ENCODE measurements at places on chromosomes 5 and 9. TPM values are rescaled to one million over a fixed set of nuclear protein-coding genes. Genes with fewer than 3 reads are reported as not detected.

DNA sequence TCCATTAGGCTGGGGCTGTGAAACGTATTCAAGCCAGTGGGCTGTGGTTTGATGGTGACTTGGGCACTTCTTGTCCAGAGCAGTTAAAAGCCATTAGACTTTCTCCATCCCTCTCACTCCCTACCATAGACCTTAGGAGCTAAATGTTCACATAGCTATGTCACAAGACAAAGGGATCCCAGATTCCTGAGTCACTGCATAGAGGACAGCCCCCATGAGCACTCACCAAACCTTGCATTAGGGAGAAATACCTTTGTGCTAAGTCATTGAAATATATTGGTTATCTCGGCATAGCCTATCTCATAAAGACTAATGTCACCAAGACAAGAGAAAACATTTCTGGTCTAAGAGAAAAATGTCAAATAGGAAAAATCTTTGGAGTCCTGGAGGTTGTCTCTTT lies 104.3 kb downstream of the TRPM6 start:
- DNase-seq: peak; percentile 41

GRCh38 chr5:109006129-109006528 lies 258.4 kb downstream of the FER start:
- DNase-seq: no peak

DNA sequence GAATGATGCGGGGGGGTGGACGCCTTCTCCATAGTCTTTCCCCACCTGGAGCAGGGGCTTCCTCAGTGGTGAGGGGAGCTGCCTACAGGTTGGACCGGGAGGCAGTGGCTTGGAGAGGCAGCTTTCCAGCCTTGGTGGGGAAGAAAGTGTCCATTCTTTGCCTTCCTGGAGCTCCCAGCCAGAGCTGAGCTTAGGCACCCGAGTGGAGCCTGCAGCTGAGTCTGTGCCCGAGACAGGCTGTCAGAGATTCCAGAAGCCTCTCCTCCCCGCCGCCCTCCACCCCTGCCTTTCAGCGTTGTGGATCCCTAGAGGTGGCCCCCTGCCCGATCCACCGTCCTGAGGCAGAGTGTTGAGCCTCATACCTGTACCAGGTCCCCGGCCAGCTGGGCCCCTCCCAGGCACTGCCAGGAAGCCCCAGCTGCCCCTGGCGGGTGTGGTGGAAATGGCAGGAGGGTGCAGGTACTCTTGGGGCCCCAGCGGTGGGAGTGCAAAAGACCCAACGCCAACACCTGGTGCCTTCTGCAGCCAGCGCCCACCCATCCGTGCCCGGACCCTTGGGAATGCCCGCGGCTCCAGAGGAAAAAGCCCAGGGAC lies 112.0 kb downstream of the RXRA start:
- no peak for DNase-seq

DNA sequence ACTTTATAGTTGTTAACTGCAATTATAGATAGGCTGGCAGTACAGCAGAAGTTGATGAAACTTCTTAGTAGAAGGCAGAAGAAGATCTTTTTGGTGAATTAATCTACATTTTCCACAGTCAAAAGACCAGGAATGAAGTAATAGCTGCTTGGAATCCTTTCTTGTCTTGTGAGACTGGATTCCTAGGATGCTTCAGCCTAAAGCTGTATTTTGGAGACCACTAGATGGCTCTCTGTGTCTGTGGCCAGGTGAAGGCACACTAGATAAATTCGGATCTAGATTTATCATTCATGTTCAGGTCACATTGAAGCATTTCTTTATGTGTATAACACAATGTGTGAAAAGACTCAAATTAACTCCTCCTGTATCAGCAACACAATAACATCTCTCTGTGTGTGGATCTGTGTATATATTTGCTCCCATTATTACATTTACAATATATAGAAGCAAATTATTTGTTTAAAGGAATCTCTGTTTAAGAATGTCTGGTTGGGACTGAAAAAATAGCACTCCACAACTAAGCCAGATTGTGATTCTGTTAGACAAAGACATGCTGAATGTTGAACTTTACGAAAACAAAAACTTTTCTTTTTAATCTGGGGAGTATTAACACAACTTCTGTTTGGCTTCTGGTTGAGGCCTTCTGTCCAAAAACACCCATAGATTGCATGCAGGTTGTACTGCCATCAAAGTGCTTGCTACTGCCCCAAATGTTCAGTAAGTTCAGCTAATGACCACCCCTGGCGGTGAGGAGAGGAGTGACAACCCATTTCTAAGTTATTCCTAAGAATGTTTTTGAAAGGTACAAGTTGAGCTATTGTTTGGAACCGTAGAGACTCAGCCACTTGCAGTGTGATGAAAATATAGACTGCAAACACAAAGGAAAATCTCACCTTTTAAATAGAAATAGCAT lies 10.6 kb downstream of the GRIN3A start:
- no peak for DNase-seq

DNA sequence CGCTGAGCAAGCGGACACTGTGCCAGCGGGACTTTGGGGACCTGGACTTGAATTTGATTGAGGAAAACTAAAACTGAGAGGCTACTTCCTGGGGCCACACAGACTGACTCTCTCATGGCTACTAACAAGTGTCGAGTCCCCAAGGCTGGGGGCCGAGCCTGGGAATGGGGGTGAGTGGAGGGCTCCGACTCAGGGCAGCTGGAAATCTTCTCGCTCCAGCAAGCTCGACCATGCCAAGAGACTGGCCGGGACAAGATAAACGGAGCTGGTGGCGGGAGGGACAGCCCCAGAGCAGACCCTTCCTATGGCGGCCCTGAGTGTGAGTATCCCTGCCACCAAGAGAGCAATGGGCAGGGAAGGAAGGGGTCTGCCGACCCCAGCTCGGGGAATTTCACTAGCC lies 5.6 kb upstream of the KDM3B start:
- DNase-seq: no peak

DNA sequence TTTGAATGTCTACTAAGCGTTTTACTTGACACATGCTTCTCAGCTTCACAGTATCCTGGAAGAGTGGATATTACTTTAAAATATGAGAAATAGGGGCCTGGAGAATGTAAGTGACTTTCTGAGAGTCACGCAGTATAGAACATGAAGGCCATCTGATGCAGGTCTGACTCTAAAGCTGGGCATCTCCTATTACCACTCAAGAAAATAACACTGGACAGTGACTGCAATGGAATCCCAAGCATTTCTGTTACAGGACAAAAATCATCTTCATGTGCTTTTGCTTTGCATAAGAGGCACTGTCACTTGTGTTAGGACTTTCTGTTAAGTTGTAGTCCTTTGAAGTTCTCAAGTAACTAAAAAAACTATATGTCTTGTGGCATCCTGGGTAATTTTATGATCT lies 335.5 kb downstream of the FBXL7 start:
- no peak for DNase-seq

The PCDHGA4 gene
- 3.6 TPM for total RNA-seq

The ARPC5L gene
- total RNA-seq: 31.1 TPM

- peak; percentile 39 for DNase-seq
Observed at GRCh38 chr5:38994324-38994927, 79.8 kb downstream of the RICTOR start.

The FYB1 gene
- total RNA-seq: not detected

GRCh38 chr9:35073279-35073612 lies 821 bp upstream of the VCP start:
- no peak for DNase-seq

- no peak for DNase-seq
Observed at GRCh38 chr9:25261445-25261844, 416.8 kb downstream of the TUSC1 start.

- DNase-seq: no peak
Observed at GRCh38 chr5:149402291-149402690, 23.2 kb upstream of the IL17B start.

DNA sequence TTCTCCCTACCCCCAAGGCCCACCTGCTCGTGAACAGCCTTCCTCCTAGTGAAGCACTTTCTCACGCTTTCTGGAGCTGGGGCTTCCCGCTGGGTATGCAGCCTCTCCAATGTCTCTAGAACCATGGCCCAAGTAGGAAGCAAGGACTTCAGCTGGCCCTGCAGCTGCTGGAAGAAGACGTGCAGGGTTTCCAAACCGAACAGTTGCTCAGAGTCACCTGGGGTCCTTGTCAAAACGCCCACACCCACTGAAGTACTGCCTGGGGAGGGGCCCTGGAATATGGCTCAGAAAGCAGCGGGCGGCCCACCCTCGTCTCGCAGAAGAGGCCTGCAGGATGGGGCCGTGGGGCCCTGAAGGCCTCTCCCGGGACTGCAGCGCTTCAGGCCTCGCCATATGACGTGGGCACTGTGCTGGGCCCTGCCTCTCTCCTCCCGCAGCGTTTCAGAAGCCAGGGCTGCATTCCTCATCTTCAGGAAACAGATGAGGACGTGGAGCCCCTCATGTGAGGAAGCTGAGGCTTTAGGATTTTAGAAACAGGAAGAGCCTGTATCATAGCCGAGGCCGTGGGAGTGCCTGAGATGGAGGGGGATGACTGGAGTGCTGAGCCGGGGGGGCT lies 116.0 kb upstream of the LMX1B start:
- no peak for DNase-seq

DNA sequence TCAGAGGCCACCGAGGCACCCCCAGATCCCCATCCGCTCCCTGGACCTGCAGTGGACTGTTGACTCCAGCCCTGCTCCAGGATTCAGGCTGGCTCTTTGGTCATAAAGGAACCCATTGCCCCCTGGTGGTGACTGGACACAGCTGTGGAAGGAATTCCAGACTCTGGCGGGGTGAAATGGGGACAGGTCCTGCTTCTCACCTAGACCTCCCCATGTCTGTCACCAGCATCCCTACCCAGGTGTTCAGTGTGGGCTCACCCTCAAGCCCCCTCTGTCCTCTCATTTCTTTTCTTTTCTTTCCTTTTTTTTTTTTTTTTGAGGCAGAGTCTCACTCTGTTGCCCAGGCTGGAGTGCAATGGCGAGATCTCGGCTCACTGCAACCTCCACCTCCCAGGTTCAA lies 25.5 kb upstream of the STXBP1 start:
- no peak for DNase-seq

- DNase-seq: no peak
Observed at GRCh38 chr5:76209297-76209696, 126.1 kb downstream of the SV2C start.

DNA sequence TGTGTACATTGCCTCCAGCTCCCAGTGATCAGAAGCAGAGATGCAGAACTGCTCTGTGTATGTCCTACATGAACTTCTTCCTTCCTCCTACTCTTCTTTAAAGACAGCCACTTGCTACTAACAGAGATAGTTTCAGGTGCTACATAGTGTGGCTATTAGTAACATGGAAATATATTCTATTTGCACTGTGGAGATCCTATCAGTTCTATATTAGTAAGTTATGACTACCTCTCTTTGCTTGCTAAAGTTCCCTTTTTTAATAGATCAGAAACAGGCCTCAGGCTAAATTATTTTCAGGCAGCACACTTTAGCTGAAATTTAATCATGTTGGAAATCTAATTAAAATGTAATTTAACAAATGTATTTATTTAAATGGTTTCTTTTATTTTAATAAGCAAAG lies 64.4 kb upstream of the TNFSF8 start:
- no peak for DNase-seq

The ARID3C gene
- total RNA-seq: 0.48 TPM

The PPP3R2 gene
- total RNA-seq: not detected

The CDH9 gene
- total RNA-seq: not detected

GRCh38 chr9:111917201-111917600 lies 20.6 kb downstream of the UGCG start:
- DNase-seq: no peak

DNA sequence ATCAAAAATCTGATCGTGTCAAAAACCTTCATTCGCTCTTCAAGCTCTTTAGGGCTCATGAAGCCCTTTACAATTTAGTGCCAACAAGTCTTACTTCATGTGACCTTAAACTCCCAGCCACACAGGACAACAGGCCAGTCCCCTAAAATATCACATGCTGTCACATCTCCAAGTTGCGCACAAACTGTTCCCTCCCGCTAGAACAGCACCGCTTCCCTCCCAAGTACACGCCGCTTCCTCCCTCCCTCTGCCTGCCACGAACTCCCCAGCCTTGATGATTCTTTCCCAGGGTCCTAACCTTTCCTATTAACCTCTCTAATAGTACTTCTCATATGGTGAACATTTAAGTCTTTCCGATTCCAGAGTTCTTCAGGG lies 91.2 kb downstream of the TLE1 start:
- no peak for DNase-seq

The EFCAB9 gene
- total RNA-seq: not detected

DNA sequence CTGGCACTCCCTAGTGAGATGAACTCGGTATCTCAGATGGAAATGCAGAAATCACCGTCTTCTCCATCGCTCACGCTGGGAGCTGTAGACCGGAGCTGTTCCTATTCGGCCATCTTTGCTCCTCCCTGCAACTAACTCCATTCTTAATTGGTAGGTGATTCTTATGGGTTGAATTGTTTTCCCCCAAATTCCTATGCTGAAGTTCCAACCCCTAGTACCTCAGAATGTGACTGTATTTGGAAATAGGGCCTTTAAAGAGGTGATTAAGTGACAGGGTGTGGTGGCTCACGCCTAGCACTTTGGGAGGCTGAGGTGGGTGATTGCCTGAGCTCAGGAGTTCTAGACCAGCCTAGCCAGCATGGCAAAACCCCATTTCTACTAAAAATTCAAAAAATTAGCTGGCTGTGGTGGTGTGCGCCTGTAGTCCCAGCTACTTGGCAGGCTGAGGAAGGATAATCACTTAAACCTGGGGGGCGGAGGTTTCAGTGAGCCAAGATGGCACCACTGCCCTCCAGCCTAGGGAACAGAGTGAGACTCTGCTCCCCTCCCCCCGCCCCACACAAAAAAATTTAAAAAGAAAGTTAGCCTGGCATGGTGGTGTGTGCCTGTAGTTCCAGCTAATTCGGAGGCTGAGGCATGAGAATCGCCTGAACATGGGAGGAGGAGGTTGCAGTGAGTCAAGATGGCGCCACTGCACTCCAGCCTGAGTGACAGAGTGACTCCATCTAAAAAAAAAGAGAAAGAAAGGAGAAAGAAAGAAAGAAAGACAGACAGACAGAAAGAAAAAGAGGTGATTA lies 25.2 kb upstream of the FOCAD start:
- DNase-seq: no peak

GRCh38 chr9:15218994-15219393 lies 88.0 kb downstream of the TTC39B start:
- DNase-seq: no peak

- DNase-seq: no peak
Observed at GRCh38 chr9:131791542-131792254, 51.8 kb upstream of the RAPGEF1 start.

The QRFP gene
- not detected for total RNA-seq

The SLC30A5 gene
- total RNA-seq: 42.8 TPM

DNA sequence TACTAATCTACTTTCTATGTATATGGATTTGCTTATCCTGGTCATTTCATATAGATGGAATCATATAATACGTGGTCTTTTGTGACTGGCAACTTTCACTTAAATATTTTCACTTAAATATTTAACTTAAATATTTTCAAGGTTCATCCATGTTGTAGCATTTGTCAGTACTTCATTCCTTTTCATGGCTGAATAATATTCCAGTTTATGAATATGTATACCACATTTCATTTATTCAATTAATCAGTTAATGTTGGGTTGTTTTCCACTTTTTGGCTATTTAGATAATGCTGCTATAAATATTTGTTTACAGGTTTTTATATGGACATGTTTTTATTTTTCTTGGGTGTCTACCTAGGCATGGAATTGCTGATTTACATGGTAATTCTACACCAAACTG lies 7.7 kb downstream of the PRRC1 start:
- no peak for DNase-seq
